BJ (cell line): ENCODE measurements at places on chromosomes 1 and 21.
A peak's percentile ranks its signal among the peaks of the same experiment; 100 is the strongest.

- DNase-seq: no peak
Measured at GRCh38 chr1:156344409-156344808, 6.1 kb downstream of the TSACC start.

GRCh38 chr1:85229574-85230097, 28.8 kb upstream of the SYDE2 start:
- no peak for DNase-seq

DNA sequence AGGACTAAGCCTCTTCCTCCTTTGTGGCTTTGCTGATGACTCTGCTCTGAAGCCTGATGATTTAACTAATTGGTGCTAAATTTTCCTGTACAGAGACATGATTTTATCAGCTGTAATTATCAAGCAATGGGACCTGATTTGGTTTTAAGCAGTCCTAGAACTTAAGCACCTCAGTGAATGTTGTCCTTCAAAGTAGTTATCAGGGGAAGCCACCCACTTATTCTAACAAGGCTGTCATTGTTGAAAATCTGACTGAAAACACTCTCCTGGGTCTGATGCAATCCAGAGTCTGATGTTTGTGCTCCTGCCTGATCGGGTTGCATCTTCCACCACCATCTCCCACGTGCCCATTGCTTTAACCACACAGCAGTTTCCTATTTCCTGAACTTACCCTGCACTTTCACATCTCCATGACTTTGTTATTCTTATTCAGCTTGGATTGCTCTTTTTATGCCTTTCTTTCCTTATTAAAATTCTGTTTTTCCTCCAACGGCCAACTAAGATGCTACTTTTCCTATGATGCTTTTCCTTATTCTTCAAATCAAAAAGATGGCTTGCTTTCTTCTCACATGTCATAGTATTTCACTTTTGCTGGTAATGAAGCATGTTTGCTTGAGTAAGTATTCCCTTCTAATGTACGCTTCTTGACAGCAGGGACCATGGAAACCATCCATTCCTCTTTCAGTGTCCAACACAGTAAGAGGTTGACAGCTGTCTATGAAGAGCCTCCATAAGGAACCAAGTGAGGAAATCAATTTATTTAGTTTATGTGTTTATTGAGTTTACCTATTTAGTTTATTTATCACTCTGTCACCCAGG, 55.0 kb downstream of the S1PR1 start:
- peak; percentile 56 for DNase-seq

GRCh38 chr21:29453511-29453910, 154.8 kb downstream of the BACH1 start:
- DNase-seq: no peak

- DNase-seq: no peak
Measured at GRCh38 chr1:9780554-9781110, 43.1 kb downstream of the CLSTN1 start.

- no peak for DNase-seq
Measured at GRCh38 chr21:32702702-32703101, 25.1 kb downstream of the SYNJ1 start.

DNA sequence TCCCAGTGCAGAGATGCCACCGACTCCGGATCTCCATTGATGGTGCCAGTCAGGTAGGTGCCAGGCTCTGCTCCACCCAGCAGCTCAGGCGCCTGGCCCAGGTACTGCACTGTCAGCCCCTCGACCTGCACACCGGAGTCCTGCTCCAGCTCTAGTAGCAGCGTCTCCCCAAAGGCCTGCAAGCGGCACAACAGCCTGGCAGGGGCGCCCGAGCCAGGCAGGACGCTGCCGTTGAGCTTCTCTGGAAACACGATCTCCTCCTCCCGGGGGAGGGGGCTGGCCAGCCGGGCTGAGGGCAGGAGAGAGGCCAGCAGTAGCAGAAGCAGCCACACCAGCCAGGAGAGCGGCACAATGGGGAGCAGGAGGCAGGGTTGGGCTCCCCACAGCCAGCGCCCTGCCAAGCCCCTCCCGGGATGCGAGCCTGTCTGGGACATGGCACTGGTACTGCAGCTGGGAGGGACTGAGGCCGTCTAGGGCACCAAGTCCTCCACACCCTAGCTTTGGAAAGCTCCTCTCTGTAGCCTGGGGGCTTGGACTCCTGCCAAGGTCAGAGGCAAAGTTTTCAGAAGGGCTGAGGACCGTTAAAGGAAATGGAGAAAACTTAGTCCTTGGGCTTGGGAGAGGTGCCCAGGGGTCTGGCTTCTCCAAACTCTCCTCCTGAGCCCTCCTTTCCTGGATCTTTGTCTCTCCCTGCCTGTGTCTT, 509 bp downstream of the ADAMTS4 start:
- no peak for DNase-seq

DNA sequence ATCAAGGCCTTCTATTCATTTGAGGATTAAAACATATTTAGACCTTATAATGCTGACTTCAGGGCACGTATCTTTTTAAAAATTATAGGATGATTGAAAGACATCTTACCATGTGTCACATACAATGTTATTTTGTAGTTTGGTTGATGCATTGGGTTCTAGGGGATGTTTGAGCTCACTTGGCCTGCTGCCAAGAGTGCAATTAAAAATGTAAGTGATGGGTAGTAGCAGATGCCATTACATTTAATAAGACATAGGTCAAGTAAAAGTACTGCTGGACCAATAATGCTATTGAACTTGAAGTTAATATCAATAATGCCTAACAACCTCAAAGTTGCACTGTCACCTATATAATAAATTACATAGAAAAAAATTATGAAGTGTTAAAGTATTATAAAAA, 616.5 kb upstream of the RGS18 start:
- no peak for DNase-seq

- DNase-seq: no peak
Measured at GRCh38 chr1:217344712-217345111, 286.2 kb downstream of the GPATCH2 start.
